ENCODE measurements at places on chromosomes 5 and 9.

DNA sequence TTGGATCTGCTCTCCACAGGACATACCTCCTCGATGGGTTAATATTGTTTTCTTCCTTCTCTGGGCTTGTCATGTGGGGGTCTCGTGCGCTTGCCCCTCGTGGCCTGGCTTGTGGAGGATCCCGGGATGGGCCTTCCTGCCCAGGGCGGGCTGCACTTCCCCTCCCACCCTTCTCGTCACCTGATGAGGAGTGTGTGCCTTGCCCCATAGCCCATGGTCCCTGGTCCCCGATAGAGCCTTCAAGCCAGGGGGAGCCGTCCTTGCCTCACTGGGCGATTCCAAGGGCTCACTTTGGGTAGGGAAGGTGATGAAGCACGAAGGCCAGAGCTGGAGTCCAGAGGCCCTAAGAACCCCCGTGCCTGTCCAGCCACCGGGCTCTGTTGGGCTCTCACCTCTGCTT lies 28.7 kb downstream of the DYNC2I2 start:
- H3K4me1 ChIP-seq: no peaks in the 10 kb centered on the region
- no peaks in the 10 kb centered on the region for H3K27me3 ChIP-seq
- H3K36me3 ChIP-seq: peaks cover 98% of the 10 kb centered on the region
- peak overlapping the region; percentile 17 for H3K27ac ChIP-seq

DNA sequence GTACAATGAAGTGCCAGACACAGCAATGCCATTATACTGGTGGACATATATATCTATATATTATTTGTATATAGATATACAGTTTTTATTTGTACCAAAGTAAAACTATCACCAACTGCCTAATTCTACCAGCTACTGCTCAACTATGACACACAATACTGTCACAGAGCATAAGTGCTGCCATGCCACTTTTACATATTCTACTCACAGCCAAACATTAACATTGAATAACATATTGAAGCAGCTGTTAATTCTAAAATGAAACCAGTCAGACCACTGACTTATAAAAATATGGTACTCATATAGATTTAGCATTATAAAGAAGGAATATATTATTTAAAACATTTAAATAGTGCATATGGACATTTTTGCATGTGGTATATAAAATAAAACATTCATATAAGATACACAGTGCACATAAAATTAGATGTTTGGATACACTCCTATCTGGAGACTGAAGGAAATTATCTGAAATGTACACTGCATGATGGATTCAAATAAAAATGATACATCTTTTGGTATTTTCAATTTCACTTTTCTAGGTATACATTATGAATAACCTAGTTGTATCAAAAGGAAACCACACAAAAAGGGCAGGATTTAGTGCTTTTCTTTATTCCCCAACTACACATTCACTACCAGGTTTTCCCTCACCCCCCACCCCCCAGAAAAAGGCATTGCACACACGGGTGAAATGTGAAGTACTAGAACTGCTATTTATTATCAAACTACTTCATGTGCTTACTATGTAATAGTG lies 48.9 kb downstream of the PKD2L2 start:
- H3K4me1 ChIP-seq: peaks cover 11% of the 10 kb centered on the region
- no peaks in the 10 kb centered on the region for H3K27me3 ChIP-seq
- H3K27ac ChIP-seq: no peak overlapping the region
- H3K4me3 ChIP-seq: no peak overlapping the region
- H3K36me3 ChIP-seq: peaks cover 59% of the 10 kb centered on the region

DNA sequence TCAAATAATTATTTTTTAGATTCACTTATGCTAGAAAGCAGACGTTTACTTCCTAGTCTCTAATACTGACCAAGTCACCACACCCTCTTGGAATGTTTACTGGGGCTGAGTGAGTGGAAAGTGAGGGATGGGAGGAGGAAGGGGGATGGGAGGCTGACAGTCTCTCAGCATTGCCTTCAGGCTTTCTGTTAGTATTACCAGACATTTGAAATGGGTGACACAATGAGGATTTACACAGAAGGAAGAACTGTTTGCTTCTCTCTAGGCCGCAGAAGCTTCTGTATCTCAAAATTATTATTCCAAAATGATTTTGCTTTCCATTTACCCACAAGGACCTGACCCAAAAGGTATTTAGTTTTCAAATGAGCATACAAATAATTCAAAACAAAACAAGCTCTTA lies 232.8 kb upstream of the ZNF608 start:
- no peaks in the 10 kb centered on the region for H3K27me3 ChIP-seq
- H3K4me1 ChIP-seq: no peaks in the 10 kb centered on the region
- no peak for DNase-seq

- H3K36me3 ChIP-seq: no peaks in the 10 kb centered on the region
- no peaks in the 10 kb centered on the region for H3K27me3 ChIP-seq
- H3K27ac ChIP-seq: no peak overlapping the region
- no peak for DNase-seq
- H3K4me1 ChIP-seq: no peaks in the 10 kb centered on the region
Observed at GRCh38 chr5:39178171-39178570, 41.2 kb downstream of the FYB1 start.

GRCh38 chr5:174231956-174232487 lies 186.5 kb downstream of the NSG2 start:
- no peak overlapping the region for H3K27ac ChIP-seq
- no peak overlapping the region for H3K4me3 ChIP-seq
- no peak for DNase-seq
- H3K27me3 ChIP-seq: no peaks in the 10 kb centered on the region

DNA sequence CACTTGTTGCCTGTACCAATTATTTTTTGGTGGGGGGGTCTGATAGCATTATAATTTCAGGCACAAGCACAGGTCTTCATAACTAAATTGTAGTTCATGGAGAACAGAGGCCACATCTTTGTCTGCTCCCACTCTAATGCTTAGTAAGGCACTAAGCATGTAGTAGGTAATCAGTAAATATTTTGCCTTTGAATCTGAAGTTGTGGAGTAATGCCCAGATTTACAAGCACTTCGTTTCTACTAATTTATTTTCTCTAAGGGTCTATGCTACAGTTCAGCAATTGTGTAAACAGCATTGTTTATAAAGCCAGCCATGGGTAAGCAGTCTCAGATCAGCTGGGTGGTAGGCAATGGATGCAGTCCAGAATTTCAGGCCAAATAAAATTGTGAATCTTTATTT lies 78.6 kb downstream of the GRIA1 start:
- no peaks in the 10 kb centered on the region for H3K36me3 ChIP-seq
- no peaks in the 10 kb centered on the region for H3K27me3 ChIP-seq
- H3K4me3 ChIP-seq: no peak overlapping the region
- H3K27ac ChIP-seq: peak overlapping the region; percentile 56

- H3K27ac ChIP-seq: no peak overlapping the region
- H3K36me3 ChIP-seq: no peaks in the 10 kb centered on the region
- no peaks in the 10 kb centered on the region for H3K27me3 ChIP-seq
- no peak for DNase-seq
- no peak overlapping the region for H3K4me3 ChIP-seq
Observed at GRCh38 chr5:98570010-98570409, 203.5 kb upstream of the RGMB start.

GRCh38 chr9:95124582-95125367 lies 192.7 kb downstream of the FANCC start:
- no peaks in the 10 kb centered on the region for H3K4me1 ChIP-seq
- no peak for DNase-seq
- H3K36me3 ChIP-seq: no peaks in the 10 kb centered on the region
- no peaks in the 10 kb centered on the region for H3K27me3 ChIP-seq

DNA sequence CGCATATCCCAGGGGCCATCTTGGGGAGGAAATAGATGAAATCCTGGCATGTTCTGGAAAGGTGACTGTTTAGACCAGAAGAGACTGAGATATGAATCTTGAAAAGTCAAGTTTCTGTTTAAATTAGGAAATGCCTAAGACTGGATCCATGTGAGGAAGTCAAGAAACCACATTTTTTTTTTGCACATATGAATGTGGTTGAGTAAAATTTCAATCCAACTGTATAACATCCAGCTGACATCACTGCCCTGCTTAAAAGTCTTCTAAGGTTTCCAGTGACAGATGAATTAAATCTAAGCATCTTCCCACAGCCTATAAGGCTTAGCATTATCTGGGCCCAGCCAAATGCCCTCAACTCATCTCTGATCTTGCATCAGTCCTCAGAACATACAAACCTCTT lies 47.7 kb upstream of the TCERG1 start:
- H3K4me1 ChIP-seq: no peaks in the 10 kb centered on the region
- DNase-seq: no peak
- no peak overlapping the region for H3K4me3 ChIP-seq
- H3K27ac ChIP-seq: no peak overlapping the region

- H3K4me3 ChIP-seq: peak overlapping the region; percentile 75
- no peak for DNase-seq
- H3K27ac ChIP-seq: peak overlapping the region; percentile 92
- H3K27me3 ChIP-seq: no peaks in the 10 kb centered on the region
Observed at GRCh38 chr9:95506428-95506677, 10.4 kb downstream of the PTCH1 start.

DNA sequence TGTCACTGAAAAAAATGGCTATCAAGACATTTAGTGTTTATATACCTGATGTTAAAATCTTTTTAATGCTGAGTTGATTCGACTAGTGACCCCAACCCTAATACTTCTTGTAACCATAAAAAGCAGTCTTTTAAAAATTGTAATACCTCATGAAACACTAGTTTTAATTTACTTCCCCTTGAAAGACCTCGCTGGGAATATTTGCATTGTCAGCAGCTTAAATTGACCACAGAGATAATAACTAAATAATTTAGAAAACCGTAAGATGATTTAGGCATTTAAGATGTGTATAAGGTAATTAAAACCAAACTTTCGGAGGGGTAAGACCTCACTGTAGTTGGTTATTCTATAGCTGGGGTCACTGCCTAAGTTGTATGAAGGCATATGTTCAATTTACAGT lies 89.8 kb downstream of the FGF10 start:
- H3K4me3 ChIP-seq: no peak overlapping the region
- no peaks in the 10 kb centered on the region for H3K4me1 ChIP-seq
- no peaks in the 10 kb centered on the region for H3K36me3 ChIP-seq
- no peak for DNase-seq

DNA sequence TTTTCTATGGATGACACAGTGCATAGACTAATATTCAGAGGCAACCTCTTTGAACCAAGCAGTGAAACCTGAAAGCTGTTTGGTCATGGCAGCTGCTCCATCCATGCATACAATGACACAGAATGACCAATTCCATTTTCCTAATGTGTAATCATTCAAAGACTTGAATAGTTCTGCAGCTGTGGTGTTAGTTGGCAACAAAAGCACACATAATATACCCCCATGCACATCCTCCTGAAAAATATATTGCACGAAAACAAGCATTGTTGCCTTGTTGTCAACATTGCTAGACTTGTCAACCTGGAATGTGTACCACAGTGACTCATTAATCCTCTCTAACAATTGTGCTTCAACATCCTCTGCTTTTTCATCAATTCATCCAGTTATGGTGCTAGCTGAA lies 71.0 kb upstream of the SEMA6A start:
- no peaks in the 10 kb centered on the region for H3K36me3 ChIP-seq
- no peak overlapping the region for H3K27ac ChIP-seq
- H3K27me3 ChIP-seq: no peaks in the 10 kb centered on the region
- no peak for DNase-seq
- H3K4me1 ChIP-seq: no peaks in the 10 kb centered on the region

DNA sequence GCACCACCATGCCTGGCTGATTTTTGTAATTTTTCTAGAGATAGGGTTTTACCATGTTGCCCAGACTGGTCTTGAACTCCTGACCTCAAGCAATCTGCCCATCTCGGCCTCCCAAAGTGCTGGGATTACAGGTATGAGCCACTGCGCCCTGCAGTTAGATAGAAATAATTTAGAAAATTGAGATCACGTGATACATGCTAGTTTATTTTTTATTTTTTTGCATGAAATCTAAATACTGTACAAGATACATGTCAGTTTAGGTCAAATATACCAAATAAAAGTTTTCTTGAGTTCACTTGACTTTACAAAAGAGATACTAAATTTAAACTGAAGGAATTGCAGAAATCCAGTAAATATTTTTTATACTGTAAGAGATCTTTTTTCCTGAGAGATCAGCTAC lies 304.2 kb downstream of the YTHDC2 start:
- no peaks in the 10 kb centered on the region for H3K36me3 ChIP-seq
- H3K4me1 ChIP-seq: no peaks in the 10 kb centered on the region
- no peaks in the 10 kb centered on the region for H3K27me3 ChIP-seq
- no peak overlapping the region for H3K27ac ChIP-seq
- H3K4me3 ChIP-seq: no peak overlapping the region

- DNase-seq: no peak
- H3K4me3 ChIP-seq: no peak overlapping the region
- no peaks in the 10 kb centered on the region for H3K27me3 ChIP-seq
- H3K36me3 ChIP-seq: no peaks in the 10 kb centered on the region
- H3K4me1 ChIP-seq: peaks cover 7% of the 10 kb centered on the region
- H3K27ac ChIP-seq: no peak overlapping the region
Observed at GRCh38 chr9:125826850-125827249, 79.7 kb downstream of the PBX3 start.

Data from tibial artery (tissue), 4 donors.